ENCODE measurements at places on chromosomes 7 and 10.

DNA sequence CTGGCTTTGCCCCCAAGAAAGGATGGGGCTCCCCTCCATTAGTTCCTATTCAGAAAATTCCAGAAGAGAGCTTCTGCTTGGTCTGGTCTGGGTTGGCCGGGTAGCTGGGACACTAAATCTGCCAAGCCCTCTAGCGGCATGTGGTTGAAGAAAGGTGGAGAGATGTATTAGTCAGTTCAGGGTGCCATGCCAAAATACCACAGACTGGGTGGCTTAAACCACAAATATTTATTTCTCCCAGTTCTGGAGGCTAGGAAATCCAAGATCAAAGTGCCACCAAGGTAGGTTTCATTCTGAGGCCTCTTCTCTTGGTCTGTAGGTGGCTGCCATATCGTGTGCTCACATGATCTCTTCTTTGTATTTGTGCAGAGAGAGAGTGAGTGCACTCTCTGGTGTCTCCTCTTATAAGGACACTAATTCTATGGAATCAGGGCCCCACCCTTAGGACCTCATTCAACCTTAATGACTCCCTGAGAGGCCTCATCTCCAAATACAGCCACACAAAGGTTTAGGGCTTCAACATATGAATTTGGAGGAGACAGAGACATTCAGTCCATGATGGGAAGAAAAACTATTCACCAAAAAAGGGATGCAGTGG lies 38.7 kb upstream of the MTPAP start:
- no peak for DNase-seq

- DNase-seq: no peak
Measured at GRCh38 chr7:6505685-6506559, 45.3 kb downstream of the GRID2IP start.

DNA sequence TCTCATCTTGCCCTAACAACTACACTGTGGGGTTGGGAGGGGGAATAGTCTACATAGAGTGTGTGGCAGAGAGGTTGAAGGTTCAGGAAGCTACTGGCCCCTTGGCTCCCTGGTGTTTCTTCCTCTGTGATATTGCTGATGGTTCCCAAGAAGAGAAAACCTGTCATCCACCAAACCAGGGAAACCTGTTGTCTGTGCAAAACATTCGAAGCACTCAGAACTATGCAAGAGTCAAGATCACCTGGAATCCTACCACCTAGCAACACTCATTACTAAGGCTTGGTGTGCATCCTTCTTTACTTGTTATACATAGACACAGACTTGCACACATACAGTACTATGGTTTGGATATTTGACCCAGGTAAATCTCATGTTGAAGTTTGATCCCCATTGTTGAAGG lies 46.5 kb upstream of the MKI67 start:
- no peak for DNase-seq

DNA sequence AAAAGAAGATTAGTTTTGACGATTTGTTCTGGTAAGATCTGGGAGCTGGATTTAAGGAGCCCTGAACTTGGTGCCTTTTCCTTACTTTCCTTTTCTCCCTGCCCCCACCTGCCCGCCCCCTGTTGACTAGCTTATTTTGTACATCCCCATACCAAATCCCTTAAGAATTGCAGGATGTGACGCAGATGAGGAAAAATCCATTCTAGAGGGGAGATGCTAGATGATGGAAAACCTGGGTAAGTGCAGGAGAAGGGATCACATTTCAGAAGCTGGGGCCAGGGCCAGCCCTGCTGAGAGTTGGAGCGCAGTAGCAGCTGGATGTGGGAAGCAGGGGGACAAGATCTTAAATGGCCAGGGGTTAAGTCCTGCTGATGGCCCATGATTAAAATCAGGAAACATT lies 93.9 kb downstream of the CCDC3 start:
- DNase-seq: no peak
